MM.1S (cell line): ENCODE measurements at places on chromosomes 7 and 10.

GRCh38 chr10:89894051-89894450, 192.7 kb downstream of the KIF20B start:
- no peak for DNase-seq

DNA sequence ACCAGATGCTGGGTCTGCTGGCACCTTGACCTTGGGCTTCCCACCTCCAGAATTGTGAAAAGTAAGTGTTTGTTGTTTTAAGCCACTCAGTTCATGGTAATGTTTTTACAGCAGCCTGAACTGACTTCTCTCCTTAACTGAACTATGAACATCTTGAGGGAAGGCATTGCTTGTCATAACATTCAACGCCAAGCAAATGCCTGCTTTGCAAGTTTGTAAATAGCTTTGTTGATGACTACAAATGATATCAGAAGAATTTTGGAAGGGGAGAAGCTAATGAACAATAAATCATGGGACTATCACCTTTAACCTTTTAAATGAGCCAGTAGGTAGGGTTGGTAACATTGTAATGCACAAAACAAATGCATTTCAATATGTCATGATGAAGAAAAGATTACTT, 402.4 kb upstream of the ADARB2 start:
- no peak for DNase-seq

DNA sequence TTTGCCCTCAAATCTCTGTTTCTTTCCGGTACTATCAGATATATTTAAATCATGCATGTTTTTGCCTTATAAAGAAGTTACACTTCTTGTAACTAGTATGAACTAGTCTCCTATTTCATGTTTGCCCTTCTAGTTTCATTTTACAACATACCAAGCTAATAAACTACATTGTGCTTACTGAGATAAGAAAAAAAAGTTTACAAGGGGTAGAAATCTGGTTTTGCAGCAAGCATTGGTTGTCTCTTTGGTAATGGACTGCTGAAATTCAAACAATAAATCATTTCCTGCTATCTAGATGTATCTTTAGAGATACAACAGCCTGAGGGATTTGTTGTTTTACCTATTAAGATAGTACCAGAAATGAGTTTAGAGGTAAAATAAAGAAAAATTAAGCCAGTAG, 18.8 kb downstream of the PTTG1IP2 start:
- no peak for DNase-seq

DNA sequence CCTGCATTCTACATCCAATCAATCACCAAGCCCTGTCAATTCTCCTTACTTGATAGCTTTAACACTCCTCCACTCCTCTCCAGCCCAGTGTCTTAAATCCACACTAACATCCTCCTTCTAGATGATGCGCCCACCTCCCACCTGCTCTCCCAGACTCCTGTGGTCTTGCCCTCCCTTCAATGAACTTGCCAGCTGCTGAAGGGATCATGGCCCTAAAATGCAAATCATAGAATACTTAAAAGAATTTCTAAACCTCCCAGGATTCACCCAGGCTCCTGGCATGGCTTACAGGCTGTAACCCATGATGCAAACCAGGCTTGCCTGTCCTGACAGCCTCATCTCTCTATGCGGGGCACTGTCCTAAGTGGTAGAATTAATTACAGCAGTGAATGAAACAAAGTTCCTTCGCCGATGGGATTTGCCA, 43.6 kb downstream of the SYPL1 start:
- no peak for DNase-seq

DNA sequence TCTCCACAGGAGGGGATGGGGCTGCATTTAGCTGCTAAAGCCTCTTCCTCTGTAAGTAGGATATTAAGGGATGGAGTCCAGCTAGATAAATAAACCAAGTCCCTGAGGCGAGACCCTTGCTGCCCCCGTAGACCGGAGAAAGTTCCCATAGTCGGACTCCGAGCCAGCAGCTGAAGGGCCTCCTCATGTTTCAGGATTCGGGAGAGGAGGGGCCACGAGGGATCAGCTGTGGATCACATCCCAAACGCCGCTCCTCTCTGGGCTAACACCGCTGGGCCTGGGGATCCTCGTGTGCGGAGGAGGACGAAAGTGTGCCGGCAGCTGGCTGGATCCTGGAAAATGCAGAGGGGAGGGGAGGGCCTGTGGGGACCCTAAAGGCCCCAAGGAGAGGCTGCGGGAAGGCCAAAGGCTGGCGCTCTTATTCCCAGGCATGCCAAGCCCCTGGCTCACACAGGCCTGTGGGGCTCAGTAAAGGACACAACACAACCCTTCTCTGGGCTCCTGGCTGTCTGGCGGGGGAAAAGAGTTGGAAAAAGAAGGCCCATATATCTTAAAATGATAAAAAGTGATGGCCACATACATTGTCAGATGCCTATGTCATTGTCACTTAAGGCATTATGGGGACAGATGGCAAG, 82.5 kb upstream of the TMEM72 start:
- DNase-seq: no peak

DNA sequence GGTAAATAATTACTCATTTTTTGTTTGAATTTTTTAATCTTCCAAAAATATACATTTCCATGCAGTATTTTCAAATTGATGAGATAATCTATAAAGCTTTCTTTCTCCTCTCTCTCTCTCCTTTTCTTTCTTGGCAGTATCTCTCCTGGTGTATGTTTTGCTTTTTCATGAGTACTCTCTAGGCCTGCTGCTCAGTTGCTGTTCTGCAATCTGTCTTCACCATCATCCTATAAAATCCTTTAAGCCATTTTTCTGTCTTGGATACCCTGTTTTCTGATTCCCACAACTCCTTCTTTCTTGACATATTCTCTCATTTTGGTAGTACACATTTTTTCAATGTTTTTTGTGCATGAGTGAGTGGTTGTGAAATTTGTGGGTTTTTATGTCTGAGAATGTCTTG, 1558.1 kb upstream of the LRRTM3 start:
- DNase-seq: no peak

- DNase-seq: no peak
Measured at GRCh38 chr7:28226003-28226402, 45.4 kb upstream of the JAZF1 start.

DNA sequence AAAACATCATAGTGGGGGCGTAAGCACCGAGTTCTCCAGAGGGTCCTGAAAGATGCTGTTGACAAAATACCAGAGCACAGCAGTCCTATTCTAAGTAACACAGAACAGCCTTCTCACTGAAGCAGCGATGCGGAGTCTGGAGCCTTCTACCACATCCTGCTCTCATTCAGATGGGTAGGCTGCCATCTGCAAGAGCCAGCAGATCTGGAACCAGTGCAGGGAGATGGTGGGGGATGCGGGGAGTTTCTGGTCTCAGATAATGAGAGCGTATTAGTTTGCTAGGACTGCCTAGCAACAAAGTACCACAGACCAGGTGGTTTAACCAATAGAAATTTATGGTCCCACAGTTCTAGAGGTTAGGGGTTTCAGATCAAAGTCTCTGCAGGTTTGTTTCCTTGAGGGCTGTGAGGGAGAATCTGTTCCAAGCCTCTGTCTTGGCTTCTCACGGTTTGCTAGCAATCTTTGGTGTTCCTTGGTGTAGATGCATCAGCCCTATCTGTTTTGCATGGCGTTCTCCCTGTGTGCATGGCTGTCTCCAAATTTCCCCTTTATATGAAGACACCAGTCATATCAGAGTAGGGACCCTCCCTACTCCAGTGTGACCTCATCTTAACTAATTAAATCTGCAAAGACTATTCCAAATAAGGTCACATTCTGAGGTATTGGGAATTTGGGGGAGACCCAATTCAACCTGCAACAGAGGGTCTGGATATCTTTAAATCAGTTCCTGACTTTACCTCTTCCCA, 52.0 kb upstream of the STEAP1B start:
- no peak for DNase-seq

DNA sequence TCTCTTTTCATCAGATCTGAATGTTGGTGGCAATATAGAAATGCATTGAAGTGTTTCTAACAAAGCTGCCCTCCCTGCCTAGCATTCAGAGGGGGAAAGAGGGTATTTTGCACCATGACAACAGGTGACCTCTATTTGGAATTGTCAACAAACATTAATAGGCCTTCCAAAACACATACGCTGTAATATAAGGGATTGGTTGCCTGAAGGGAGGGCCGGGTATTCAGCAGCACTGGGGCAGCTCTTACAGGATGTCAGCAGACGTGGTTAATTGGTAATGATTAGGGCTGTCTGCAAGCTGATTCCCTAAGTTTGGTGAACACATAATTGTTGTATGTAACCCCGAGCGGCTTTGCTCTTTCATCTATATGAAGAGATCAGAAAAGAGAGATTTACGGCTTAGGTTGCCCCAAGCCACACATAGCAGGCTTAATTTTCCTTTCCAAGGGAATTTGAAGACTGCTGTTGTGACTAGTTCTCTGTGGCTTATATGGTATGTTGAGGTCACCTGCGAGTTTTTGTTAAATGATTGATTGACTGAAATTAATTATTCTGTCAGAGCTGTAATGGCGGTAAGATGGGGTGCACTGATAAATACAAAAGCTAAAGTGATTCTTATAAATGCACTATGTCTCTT, 759.3 kb downstream of the LRMDA start:
- no peak for DNase-seq

GRCh38 chr7:106367018-106367420, 82.2 kb upstream of the NAMPT start:
- DNase-seq: no peak

DNA sequence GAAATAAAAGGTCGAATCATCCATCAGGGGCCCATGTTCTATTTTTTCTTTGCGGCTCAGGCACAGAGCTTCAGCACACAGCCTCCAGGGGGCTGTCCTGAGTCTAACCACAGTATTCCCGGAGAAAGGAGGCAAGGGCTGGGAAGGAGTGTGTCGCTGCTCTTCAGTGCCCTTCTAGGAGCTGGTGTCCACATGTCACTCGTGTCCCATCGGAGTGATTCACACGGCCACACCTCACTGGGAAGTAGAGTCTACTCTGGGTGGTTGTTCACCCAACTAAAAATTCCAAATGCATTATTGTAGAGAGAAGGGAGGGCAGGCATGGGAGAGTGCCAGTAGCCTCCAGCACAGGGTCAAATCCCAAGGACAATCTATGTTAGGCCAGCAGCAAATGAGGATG, 114.8 kb upstream of the LANCL2 start:
- DNase-seq: no peak

- no peak for DNase-seq
Measured at GRCh38 chr7:87511510-87511909, 36.0 kb upstream of the ABCB4 start.

- no peak for DNase-seq
Measured at GRCh38 chr7:23067271-23067670, 38.3 kb upstream of the KLHL7 start.

DNA sequence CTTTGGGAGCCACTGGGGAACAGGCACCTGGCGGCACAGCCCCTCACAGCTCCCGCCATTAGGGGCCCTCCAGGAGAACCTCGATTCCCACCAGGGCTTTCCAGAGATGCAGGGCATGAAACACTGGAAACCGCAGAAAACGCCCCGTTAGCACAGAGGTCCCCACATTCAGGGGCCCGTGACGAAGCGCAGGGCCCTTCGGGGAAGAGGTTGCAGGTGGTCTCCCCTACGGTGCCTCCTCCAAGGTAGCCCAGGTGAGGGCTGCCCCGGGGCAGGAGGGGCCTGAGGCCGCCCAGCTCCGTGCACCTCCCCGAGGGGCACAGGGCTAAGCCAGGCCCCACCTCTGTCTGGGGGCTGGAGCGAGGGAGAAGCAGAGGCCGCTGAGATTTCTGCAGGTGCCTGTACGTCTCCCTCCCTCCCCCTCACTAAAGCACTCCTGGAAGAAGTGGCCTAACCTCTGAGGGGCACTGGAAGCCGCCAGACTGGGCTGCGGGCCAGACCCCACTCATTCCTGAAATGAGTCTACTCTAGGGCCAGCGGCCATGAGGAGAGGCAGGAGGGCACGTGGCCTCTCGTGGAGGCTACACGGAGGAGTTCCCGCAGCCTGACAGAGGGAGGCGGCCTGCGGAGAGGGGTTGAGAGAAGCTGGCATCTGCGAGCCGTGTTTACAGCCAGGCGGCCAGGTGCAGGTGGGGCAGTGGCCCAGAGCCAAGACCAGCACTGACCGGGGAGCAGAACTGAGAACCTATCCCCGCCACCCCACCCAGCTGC, 6.9 kb downstream of the PDGFA start:
- no peak for DNase-seq

- DNase-seq: no peak
Measured at GRCh38 chr10:69721690-69722310, 79.9 kb upstream of the COL13A1 start.

DNA sequence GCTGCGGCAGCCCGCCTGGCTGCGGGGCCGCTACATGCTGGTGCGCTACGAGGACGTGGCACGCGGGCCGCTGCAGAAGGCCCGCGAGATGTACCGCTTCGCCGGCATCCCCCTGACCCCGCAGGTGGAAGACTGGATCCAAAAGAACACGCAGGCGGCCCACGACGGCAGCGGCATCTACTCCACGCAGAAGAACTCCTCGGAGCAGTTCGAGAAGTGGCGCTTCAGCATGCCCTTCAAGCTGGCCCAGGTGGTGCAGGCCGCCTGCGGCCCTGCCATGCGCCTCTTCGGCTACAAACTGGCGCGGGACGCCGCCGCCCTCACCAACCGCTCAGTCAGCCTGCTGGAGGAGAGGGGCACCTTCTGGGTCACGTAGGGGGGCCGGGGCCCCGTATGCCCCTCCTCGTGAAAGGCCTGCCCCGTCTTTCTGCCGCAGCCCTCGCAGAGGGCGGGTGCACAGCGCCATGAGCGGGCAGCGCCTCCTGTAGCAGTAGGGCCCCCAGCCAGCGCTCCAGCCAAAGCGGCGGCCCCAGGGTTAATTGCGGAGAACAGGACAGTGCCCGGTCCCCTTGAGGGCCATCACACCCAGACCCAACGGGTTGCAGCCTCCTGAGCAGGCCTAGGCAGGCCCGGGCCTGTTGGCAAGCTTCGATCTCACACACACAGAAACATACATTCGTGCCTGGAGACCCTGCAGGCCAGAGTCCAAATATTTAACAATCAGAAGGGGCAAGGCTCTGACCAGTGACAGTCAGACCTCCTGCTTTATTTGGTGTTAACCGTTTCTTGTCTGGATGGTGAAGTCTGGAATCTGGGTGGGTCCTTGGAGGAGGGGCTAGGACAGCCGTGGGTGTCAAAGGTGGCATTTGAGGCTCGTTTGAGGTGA, 44.1 kb downstream of the CHST3 start:
- no peak for DNase-seq

GRCh38 chr7:102197161-102197560, 89.5 kb upstream of the SH2B2 start:
- DNase-seq: no peak

- DNase-seq: no peak
Measured at GRCh38 chr7:53607961-53608360, 572.5 kb downstream of the POM121L12 start.

DNA sequence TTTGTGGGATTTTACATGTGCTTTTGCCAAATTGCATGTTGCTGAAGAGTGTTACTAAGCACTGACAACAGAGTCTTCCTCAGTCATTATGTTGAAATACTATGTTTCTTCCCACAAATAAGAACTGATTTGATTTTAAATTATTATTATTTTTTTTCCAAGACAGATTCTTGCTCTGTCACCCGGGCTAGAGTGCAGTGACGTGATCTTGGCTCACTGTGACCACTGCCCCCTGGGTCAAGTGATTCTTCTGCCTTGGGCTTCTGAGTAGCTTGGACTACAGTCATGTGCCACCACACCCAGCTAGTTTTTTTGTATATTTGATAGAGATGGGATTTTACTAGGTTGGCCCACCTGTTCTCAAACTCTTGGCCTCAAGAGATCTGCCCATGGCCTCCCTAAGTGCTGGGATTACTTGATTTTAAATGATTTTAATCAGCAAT, 42.3 kb downstream of the MINPP1 start:
- DNase-seq: no peak

GRCh38 chr7:593324-594115, 73.9 kb upstream of the PDGFA start:
- no peak for DNase-seq
